COR-L47 (cell line): ENCODE measurements at places on chromosomes 16 and 17.
A peak's percentile ranks its signal among the peaks of the same experiment; 100 is the strongest.

DNA sequence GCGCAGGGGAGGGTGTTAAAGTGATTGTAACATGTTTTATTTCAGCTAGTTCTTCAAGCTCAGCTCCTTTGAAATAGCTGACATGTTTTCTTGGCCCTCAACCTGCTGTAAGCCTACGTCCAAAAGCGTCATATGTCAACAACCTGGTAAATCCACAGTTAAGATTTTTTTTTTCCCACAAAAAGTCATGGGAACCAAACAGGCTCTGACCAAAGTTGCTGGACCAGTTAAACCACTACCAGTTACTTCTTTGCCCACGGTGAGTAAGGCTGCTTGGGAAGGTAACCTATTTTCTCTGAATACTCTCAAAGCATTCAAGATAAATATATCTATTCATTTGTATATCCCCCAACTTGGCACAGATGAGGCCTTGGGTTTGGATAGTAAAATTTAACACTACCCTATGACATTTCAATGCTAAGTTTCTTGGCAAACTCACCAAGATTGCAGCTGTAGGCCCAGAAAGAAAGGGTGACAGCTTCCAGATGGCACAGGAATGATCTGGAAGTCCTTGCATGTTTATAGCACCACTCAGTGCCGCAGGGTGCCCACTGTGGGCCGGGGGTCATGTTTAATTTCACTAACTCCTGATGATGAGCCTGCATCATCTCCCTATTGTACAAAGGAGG, 166.2 kb downstream of the XYLT1 start:
- no peak for DNase-seq

DNA sequence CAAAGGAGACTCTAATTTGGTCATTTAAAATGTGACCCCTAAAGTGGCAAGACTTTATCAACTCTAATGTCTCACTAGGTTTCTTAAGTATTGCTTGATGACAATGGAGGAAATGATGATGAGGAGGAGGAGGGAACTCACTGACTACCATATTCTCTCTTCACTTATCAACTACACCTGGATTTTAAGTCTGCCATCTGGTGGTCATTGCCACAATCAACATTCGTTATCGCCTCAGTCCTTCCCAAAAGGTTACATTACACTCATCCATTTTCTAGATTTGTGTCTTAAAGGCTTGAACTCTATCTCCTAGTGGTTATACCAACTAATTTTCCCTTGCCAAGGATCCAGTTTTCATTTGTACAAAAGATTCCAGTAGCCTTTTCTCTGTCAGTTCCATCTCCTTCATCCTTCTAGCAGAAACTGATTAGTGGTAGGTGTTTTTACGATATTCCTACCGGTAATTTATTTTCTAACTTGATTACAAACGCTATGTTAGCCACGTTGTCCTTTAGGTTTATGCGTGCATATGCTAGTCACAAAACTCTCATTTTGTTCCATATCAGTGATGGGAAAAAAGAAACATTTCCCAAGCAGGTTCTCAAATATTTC, 114.6 kb upstream of the NOG start:
- no peak for DNase-seq

DNA sequence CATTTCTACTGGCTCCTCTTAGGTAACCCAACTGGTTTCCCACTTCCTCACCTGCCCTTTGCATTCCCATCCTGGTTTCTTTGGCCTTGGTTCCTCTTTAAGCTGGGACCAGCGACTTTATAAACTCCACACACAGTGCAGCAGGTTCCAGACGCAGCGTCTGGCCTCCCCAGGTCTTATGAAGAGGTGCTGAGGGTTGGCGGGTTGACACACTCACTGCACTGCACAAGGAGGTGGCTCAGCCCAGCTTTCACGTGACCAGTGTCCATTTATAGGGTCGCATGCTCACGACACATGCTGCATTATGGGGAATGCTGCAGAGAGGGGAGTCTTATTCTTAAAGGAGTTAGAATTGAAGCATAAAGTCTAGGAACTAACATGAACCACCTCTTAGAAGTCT, 70.8 kb downstream of the ZFHX3 start:
- no peak for DNase-seq

DNA sequence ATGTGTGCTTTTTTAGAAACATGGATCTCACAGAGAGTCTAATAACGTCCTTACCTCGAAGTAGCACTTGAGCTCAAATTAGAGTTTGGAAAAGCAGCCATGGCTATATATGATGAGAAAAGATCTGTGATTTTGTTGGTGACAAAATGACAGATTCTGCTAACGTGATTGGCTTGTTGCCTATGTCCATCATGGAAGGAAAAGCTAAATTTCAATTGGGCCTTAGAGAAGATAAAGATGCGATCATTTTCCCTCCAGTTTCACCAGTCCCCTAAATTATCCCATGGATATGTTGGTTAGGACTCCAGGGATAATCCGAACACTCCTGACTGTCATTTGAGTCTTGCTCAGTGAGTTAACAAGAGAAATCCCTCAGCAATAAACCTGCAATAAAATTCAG, 175.8 kb downstream of the C16orf95 start:
- DNase-seq, result no peak

DNA sequence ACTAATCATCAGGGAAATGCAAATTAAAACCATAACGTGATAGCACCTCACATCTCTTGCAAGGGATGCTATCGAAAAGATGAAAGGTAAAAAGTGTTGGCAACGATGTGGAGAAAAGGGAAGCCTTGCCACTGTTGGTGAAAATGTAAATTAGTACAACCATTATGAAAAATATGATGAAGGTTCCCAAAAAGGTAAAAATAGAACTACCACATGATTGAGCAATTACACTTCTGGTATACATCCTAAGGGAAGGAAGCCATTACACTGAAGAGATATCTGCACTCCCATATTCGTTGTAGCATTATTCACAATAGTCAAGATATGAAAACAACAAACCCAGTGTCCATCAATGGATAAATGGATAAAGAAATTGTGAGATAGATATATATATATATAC, 21.5 kb downstream of the ABCA10 start:
- no peak for DNase-seq

GRCh38 chr17:56754523-56755208, 79.1 kb downstream of the C17orf67 start:
- DNase-seq, result no peak

DNA sequence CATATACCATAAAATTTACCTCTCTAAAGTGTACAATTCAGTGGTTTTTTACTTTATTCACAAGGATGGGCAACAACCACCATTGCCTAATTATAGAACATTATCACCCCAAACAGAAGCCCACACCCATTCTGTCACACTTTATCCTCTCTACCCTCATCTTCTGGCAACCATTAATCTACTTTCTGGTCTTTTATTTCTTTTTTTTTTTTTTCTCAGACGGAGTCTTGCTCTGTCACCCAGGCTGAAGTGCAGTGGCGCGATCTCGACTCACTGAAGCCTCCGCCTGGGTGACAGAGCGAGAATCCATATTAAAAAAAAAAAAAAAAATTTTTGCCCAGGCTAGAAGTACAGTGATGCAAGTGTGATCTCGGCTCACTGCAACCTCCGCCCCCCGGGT, 90.7 kb upstream of the CLEC18B start:
- no peak for DNase-seq

DNA sequence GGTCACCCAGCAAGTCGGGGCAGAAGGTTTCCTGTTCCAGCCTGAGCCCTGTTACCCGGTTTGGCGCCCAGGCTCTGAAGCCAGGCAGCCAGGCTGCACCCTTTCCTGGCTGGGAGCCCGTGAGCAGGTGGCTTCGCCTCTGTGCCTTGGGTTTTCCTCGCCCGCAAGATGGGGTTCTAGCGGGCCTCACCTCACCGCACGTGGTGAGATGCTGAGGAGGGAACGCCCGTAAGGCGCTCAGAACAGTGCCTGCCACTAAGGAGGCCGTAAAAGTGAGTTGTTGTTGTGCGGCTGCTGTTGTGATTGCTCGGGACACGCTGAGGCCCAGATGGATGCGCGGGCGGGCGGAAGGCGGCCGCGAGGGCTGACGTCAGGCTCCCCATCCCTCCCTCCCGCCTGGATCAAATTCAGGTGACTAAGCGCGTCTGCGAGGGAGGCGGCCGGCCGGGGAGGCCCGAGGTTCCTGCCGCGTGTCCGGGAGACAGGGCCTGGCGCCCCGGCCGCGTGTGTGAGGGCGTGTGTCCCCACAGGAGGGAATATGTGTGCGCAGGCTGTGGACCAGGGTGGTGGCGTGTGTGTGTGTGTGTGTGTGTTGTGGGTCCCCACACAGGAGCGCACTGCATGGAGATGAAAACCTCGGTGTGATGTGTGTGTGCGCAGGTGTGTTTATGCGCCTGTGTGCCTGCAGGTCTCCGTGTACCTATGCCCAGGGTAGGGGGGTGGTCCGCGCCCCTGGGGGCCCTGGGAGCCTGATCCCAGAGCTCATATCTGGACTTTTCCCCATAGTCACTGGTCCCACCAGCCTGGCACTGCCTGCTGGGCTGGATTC, 4.3 kb downstream of the CAMKK1 start:
- DNase-seq, result no peak

DNA sequence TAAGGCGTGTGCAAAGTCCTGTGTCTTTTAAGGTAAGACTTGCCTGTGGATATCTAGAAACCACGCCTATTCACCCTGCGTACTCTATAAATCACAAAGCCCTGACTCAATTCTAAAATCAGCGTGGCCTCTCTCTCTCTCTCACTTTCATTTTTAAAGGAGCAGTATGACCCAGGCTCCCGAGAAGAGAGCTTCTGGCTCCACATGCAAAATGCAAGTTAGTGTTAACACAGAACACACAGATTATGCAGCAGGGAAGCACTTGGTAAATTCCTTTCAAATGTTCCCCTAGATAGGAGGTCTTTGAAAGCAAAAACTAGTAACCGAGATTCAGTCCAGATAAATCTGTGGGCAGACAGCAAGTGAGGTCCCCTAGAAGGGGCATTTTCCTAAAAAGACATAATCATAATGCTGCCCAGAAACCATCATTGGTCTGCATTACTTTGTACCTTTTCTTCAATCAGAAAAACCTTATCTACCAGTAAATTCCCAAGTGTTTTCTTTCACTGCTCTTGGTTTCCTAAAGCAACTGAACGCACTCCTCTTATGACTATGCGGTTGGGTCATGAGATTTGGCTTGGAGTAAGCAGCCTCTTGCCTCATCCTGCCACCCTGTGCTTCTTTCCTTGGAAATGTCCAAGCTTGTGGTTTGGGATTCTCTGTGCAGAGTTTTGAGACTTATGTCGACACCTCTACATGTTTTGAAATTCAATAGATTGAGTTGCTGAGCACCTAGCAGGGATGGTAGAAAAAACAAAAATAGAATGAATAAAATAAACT, 31.7 kb upstream of the KCNJ2 start:
- DNase-seq, result no peak

DNA sequence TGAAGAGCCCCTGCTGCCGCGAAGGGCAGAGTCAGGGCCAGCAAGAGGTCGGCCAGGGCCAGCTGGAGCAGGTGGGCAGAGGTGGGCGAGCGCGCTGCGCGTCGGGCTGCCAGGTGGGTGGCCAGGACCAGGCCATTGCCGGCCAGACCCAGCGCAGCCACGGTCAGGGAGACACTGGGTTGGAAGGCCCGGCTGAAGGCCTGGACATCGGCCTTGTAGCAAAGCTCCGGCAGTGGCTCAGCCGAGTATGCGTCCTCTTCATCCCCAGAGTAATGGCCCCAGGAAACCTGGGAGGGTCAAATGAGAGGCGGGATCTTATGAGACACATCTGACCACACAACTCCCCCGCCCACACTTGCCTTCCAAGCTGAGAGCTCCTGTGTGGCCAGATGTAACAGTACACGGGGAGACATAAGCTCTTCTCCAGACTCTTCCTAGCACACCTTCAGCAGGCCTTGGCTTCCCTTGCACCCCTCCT, 1.3 kb downstream of the CCR10 start:
- no peak for DNase-seq

- DNase-seq, result peak; percentile 58
Measured at GRCh38 chr17:4833178-4833940, at the start of gene MINK1. Gene MINK1 (plus strand): TSS chr17:4833340. CDS start chr17:4833584, 244 bp downstream.

GRCh38 chr17:71380936-71381335, 739.9 kb upstream of the SOX9 start:
- DNase-seq, result no peak

- DNase-seq, result no peak
Measured at GRCh38 chr17:58189436-58190146, 2.9 kb upstream of the EPX start.

GRCh38 chr16:12874186-12874585, 27.2 kb upstream of the SHISA9 start:
- no peak for DNase-seq

- no peak for DNase-seq
Measured at GRCh38 chr17:75902406-75902805, 2.3 kb downstream of the MRPL38 start.

- DNase-seq, result no peak
Measured at GRCh38 chr17:850086-850850, 68.1 kb downstream of the MRM3 start.

GRCh38 chr16:6684076-6684673, 648.5 kb upstream of the RBFOX1 start:
- DNase-seq, result no peak

DNA sequence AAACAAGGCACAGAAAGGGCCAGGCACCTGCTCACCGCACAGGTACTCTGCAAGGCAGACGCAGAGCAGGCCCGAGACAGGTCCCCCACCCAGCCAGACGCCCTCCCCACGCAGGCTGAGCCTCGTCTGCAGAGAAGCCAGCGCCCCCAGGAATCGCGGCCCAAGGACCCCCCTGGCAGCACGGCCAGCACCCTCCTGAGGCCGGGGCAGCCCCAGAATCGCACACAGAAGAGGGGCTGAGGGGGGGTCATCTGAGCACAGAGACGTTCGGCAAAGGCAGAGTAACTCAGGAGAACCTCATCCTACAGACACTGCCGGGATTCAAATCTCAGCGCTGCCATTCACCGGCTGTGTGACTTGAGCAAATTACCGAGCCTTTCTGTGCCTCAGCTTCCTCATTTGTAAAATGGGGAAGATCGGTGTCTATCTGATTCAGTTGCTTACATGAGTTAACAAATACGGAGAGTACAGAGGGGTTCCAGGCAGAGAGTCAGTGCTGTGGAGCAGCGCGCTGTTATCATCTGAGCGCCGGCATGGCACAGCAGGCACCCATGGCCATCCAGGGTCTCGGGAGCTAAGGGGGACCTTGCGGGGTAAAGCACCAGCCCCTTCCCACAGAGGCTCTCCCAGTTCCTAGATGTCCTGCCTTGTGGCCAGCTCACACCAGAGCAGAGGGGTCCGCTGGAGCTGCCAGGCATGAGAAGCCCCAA, 10.4 kb downstream of the EMC6 start:
- no peak for DNase-seq

- no peak for DNase-seq
Measured at GRCh38 chr16:65069065-65069464, 52.8 kb downstream of the CDH11 start.

DNA sequence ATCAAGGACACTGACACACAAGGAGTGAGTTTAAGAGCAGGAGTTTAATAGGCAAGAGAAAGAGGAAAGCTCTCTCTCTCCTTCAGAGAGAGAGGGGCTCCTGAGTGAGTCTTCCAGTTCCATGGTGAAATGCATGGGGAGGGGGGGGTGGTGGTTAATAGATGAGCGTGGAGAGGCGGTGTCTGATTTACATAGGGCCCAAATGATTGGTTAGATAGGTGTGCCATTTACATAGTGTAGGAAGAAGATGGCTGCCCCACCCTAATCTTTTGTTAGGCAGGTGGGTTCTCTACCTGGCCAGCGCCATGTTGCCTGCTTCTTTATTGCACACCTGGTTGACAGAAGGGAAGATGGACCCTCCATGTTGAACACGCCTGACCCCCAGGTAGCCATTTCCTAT, 250.0 kb upstream of the CACNG5 start:
- no peak for DNase-seq
